Mucosa of descending colon (tissue), 3 donors: ENCODE measurements at places on chromosomes 1 and 21. TPM values are rescaled to one million over a fixed set of nuclear protein-coding genes. Genes with fewer than 3 reads are reported as not detected.

Gene IL12RB2
- 1.7 TPM for total RNA-seq

Gene OR14C36
- not detected for total RNA-seq

Gene RGS7
- total RNA-seq = not detected

Gene GUCA2A
- 920 TPM for total RNA-seq

Gene UBE4B
- 41.4 TPM for total RNA-seq

Gene GUCA2B
- 381 TPM for total RNA-seq

Gene SMPDL3B
- 30.9 TPM for total RNA-seq

Gene EPB41
- 82.2 TPM for total RNA-seq

Gene BSND
- not detected for total RNA-seq

Gene DTL
- total RNA-seq = 1.4 TPM

Gene KRTAP26-1
- total RNA-seq = not detected

Gene LCE2A
- not detected for total RNA-seq

Gene PLK3
- total RNA-seq = 14.5 TPM

Gene C1QC
- total RNA-seq = 44.3 TPM

Gene SPTA1
- 0.24 TPM for total RNA-seq

Gene PCP4L1
- total RNA-seq = 12.2 TPM

- DNase-seq = peak; percentile 31
Observed at GRCh38 chr1:7561331-7561921, 209.7 kb upstream of the VAMP3 start.

- peak; percentile 63 for DNase-seq
Observed at GRCh38 chr1:92804721-92805201, 19.9 kb upstream of the EVI5 start.

DNA sequence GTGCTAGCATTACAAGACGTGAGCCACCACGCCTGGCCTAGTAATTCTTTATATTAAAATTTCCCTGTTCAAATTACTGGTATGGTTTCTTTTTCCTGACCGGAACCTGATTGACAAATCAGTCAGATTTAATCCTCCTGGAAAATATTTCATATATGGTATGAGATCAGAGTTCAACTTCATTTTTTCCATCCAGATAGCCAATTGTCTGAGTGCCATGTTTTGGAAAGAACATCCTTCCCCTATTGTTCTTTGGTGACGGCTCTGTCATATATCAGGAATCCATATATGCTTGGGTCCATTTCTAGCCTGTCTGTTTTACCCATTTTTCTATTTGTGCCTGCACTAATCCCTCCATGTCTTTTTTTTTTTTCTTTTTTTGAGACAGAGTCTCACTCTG is 39.1 kb upstream of the KLF17 start:
- no peak for DNase-seq

DNA sequence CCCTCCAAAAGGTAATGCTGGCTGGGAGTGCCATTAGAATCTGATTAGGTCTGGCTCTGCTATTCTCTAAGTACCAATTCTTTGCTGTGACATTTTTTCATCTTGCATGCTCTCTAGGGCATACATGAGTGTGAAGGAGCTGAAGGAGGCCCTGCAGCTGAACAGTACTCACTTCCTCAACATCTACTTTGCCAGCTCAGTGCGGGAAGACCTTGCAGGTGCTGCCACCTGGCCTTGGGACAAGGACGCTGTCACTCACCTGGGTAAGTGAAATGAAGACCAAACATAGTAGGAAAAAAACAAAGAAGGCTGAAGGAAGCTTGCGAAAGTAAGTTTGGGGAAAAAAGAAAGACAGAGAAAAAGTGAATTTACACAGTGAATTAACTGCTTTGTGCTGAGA is 207.9 kb downstream of the PAPPA2 start:
- no peak for DNase-seq

- DNase-seq = peak; percentile 33
Observed at GRCh38 chr1:215539803-215540570, 27.1 kb upstream of the KCTD3 start.

- DNase-seq = no peak
Observed at GRCh38 chr1:7295946-7296345, 475.1 kb upstream of the VAMP3 start.

- no peak for DNase-seq
Observed at GRCh38 chr1:236137285-236137852, 5.0 kb upstream of the GPR137B start.

GRCh38 chr1:155247667-155248553 is 7.4 kb downstream of the ENTREP3 start:
- no peak for DNase-seq

GRCh38 chr21:25967181-25967900 is 203.2 kb downstream of the APP start:
- no peak for DNase-seq

DNA sequence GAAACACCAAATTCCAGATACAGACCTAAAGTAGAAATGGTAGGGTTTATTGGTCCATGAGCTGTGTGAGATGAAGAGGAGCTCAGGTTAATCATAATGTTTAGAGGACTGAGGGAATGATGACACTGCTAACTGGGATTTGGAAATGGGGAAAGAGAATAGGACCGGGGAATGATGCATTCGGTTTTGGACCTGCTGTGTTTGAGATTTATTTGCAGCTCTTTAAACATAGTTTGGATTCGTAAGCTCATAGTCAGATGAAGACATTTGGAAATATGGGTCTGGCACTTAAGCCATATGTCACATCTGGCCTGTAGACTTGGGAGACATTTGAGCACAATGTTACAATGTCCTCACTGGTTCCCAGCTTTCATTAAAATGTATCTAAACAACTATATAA is 127.9 kb upstream of the DUSP10 start:
- no peak for DNase-seq

- no peak for DNase-seq
Observed at GRCh38 chr1:201180141-201180540, 10.5 kb upstream of the IGFN1 start.

DNA sequence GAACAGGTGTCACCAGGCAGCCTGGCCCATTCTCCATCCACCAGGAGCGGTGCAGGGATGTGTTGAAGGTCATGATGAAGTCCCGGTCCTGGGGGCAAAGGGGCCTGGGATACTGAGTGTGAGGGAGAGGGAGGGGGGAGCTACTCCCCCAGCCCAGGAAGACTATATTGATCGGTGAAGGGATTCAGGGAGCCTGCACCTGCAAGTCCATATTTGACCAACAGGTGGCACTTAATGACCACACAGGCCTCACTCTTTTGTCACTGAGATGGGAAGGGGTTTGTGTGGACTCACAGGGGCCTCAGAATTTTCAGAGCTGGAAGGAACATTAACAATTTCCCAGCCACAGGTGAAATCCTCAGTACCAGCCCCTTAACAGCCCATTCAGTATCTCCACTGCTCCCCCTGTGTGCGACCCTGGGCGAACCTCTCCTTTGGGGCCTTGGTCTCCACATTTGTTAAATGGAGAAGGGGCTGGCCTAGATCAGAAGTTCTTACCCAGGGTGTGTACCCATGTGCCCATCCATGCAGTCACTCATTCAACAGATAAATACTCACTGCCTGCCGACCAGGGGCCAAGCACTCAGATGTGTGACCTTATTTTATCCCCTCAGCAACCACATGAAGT is 55.6 kb downstream of the NKAIN1 start:
- DNase-seq = peak; percentile 38

- DNase-seq = no peak
Observed at GRCh38 chr1:220321758-220322157, 49.5 kb upstream of the RAB3GAP2 start.

DNA sequence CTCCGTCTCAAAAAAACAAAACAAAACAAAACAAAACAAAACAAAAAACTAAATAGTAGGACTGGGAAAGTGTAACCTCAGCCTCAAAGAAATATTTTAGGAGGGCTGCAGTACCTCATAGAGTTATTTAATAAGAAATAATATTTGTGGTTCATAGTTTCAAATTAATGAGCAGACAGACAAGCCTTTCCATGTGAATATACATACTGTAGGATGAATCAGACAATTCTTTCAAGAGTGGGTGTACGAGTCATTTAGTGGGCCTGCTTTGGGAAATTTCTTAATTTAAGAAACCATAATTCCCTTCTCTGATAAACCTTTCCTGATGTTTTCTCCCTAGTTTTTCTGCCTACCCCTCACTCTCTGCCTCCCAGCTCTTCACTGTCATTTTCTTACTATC is 52.5 kb downstream of the CDC14A start:
- DNase-seq = no peak

- no peak for DNase-seq
Observed at GRCh38 chr1:30321996-30322858, 401.2 kb downstream of the MATN1 start.

DNA sequence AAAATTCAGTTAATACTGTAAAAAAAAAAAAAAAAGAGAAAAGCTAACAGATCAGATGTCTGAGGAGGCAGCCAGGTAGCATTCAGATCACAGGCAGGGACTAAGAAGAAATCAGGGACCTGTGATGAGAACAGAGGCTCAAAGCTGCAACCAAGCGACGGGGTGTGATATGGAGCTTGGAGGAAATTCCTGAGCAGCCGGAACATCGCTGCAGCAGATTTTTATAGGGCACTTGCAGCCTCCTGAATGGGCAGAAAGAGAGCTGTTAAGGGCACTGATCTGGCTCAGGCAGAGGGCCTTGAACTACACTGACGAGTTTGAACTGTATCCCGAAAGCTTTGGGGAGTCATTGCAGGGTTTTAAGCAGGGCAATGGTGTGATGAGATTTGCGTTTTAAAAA is 315.4 kb downstream of the ADGRL2 start:
- no peak for DNase-seq

DNA sequence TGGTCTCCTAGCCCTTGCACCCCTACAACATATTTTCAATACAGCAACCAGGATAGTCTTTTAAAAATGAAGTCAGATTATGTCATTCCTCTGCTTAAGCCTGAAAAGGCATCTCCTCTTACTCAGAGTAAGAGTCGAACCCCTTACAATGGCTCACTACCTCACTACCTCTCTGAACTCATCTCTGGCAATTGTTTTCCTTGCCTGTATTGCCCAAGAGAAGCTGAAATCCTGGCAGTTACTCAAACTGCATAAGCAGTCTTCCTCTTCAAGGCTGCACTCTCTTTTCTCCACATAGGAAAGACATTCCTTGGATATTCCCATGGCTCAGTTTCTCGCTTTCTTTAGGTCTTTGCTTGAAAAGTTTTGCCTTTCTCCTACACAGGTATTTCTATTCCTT is 22.7 kb downstream of the CLDN8 start:
- DNase-seq = no peak

DNA sequence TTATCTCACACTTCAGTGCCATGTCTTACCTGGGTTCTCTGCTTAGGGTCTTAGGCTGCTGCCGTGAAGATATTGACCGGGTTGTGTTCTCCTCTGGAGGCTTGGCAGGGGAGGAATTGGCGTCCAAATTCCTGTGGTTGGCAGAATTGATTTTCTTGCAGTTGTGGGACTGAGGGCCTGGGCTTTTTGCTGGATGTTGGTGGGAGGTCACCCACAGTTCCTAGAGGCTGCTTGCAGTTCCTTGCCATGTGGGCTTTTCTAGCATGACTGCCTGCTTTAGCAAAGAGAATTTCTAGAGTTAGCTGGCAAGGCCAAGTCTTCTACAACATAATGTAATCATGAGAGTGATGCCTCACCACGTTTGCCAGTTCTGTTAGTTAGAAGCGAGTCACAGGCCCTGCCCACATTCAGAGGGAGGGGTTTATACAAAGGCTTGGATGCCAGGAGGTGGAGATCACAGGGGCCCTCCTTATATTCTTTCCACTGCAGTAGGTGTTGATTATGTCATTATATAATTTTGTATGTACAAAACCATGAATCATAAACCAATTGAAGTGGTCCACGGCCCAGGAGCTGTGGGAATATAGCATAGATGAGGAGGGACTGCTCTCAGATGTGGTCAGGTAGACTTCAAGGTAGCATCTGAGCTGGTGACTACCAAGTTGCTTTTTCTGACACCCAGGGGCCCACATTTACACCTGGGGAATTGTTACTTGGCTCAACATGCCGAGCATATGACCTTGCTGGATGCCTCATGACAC is 6.6 kb downstream of the UBL4B start:
- no peak for DNase-seq

GRCh38 chr1:212689196-212689725 is 10.4 kb downstream of the BATF3 start:
- DNase-seq = no peak

GRCh38 chr1:181028196-181028595 is 5.5 kb upstream of the STX6 start:
- DNase-seq = no peak

GRCh38 chr1:32400876-32401631 is 6.8 kb upstream of the BSDC1 start:
- peak; percentile 83 for DNase-seq

DNA sequence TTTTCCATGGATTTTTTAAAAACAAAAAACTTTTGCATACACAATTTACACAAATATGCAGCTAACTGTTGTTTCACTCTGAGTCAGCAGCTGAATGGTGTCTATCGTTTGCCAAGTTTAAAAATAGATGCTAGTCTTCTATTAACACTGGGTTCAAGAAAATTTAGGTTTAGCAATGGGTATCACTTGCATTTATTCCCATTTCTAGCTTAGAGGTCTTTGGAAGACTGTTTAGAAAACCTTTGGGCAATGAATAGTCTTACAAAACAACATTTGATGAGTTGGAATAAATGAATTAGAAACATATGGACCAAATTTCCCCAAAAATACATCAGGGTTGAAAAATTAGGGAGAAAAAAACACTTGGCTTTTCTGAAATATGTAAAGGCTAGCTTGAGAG is 165.8 kb downstream of the LYPLAL1 start:
- no peak for DNase-seq

DNA sequence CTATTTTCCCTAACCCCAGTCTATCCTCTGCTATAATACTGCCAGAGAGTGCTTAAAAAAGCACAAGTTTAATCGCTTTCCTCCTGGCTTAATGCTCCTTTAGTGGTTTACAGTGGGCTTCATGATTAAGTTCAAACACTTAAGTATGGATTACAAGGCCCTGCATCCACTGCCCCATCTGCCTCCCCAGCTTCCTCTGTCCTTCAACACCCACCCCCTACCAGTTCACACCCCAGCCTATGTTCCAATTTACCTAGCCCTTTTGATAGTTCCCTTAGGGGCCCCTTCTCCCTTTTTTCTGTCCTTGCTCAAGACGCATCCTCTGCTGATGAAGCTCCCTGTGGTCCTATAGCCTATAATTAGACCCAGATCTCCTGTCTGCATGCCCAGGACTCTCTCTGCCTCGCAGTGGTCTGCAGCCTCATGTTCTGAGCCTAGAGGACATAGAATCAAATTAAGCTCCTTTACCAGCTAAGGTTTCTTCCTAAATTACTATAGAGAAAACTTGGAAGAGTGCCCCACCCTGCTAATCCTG is 212.5 kb downstream of the FGGY start:
- DNase-seq = no peak

GRCh38 chr1:39915499-39916129 is 13.9 kb upstream of the MYCL start:
- no peak for DNase-seq
